Stimulated activated CD4-positive, alpha-beta T cell treated with anti-CD3 and anti-CD28 coated beads, Interleukin-4, amount 100 ng/mL, for 4 hours (primary cell): ENCODE measurements at places on chromosomes 7 and 10.
A peak's percentile ranks its signal among the peaks of the same experiment; 100 is the strongest.

DNA sequence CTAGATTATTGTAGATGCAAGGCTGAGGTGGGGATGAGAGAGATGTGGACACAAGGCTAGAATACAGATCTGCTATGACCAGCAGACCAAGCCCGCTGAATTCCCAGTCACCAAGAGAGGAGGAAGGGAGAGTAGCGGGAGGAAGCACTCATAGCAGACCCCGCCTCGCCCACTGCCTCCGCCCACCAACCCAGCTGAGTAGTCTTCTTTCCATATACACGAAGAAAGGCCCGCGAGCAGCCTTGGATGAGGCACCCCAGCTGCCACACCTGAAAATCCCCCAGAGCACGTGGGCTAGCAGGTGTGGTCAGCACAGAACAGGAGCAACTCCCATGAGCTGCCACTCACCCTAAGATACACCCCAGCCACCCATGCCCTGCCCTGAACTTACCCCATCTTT, 7.9 kb upstream of the H2BK1 start:
- no peak for DNase-seq

GRCh38 chr7:96127746-96128145, 194.2 kb downstream of the SLC25A13 start:
- no peak for DNase-seq

- DNase-seq: no peak
These were observed 116.5 kb upstream of the TNS3 start for GRCh38 chr7:47698386-47698785.

GRCh38 chr7:111312966-111313365, 222.0 kb downstream of the LRRN3 start:
- DNase-seq: no peak

GRCh38 chr7:149819141-149819960, 18.8 kb upstream of the ZNF862 start:
- no peak for DNase-seq

- DNase-seq: no peak
These were observed 8.6 kb downstream of the TRIM56 start for GRCh38 chr7:101093906-101094305.

GRCh38 chr7:47719675-47720074, 137.8 kb upstream of the TNS3 start:
- DNase-seq: no peak

GRCh38 chr7:132618956-132619305, 42.7 kb upstream of the PLXNA4 start:
- no peak for DNase-seq

- no peak for DNase-seq
These were observed 162.4 kb downstream of the NRF1 start for GRCh38 chr7:129773871-129774270.

DNA sequence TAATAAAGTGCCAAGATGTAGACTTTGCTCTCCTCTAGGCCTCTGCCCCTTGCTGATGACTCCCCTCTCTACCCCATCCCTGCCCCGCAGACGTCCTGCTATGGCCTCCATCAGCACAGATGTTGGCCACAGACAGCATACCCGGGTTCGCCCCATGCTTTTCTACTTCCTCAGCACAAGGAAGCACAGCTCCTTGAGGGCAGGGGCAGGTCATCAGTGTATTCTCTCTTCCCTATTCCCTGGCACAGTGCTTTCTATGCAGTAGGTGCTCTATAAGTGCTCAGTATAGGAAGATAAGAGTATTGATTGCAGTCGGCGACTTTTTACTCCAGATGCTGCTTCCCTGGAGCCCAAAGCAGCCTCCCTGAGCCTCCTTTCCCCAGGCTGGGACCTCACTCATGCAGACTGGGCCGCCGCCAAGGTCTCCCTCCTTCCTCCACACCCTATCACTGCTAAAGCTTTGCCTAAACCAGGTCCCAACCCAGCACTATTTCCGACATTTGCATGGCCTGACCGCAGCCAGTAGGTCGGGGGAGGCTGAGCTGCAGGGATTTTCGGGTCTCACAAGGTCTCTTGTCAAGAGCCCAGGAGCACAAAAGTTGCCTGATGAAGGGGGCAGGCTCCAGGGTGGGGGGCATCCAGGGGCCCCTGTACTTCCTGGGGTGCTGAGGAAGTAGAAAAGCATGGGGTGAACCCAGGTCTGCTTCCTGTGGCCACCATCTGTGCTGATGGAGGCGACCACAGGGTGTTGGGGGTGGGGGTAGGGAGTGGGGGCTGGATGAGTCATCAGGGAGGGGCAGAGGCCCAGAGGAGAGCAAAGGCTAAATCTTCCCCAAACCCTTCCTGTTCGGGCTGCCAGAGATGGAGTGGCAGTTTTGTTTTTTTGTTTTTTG, 8.0 kb downstream of the CALHM3 start:
- peak; percentile 50 for DNase-seq

DNA sequence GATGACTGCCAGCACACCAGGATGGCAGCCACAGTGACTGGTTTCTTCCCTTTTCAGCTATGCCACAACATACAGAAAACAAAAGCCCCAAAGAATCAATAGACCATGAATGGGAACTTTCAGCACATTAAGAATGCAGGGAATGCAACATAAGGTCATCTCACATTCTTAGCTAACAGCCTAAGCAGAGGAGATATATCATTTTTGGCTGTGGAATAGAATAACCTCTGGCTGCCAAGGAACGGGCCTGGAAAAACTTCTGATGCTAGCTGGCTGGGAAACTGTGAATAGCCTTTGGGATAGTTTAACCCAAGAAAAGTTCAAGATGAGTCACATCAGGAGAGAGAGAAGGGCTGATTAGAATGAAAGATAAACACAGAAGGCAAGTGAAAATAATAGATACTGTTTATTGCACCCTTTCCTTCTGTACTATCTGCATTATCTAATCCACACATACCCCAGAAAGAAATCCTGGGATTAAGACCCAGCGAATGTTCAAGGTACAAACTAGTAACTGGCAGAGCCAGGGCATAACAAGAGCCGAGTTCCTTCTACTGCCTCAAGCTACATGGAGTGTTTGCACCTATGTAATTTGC, 169.2 kb downstream of the SEMA3A start:
- no peak for DNase-seq

- DNase-seq: no peak
These were observed 41.9 kb downstream of the CREB3L2 start for GRCh38 chr7:137960020-137960419.

DNA sequence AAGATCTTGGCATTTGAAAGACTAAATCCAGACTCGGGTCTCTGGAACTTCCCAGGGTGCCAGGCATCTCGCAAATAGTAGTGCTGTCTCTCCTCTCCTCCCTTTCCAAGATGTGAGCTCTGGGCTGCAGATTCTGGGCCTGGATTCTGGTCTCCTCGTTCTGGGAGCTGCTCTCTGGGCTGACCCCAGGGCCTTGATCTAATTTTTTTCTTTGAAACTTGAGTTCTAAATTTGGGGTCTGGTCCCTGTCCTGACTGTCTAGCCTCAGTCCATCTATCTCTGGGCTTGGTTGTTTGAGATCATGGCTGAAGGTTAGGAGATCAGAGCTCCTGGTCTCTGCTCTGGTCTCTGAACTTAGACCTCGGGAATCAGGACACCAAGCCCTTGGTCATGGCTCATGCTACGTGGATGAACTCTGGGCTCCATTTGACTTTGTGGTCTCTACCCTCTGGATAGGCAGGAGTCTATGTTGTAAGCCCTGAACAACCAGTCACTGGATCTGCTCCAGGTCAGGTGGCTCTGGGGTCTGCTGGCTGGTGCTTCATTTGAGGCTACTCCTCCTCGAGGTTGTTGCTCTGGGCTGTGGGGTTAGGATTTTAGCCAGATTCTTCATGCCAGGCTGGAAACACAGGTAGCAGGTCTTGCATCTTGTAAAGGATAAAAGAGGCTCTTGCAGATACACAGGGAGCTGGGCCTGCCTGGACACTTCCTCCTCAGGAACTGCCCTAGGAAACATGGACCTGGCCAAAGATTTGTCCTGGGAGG, 8.0 kb upstream of the MBL2 start:
- DNase-seq: no peak

- DNase-seq: no peak
These were observed 110.2 kb downstream of the CHN2 start for GRCh38 chr7:29304756-29305155.

- DNase-seq: no peak
These were observed 20.1 kb downstream of the CYTH3 start for GRCh38 chr7:6252341-6252746.

DNA sequence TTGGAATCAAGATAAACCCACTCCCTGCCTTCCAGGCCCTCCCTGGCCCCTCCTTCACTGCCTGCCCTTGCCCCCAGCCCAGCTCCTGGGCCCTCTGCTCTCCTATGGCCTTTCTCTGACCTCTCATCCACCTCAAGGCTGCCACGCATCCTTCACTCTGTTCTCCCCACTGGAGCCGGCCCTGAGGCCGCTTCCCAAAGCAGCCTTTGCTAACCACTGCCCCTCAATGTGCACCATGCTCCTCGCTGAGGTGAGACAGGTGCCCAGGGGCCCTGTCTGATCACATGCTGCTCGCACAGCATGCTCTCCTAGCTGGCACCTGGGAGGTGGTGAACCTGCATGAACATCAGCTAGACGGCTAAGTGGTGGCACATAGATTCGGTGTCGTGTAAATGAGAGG, 138.5 kb upstream of the RET start:
- no peak for DNase-seq

- DNase-seq: no peak
These were observed 257.0 kb upstream of the ZNF32 start for GRCh38 chr10:43905512-43906236.

DNA sequence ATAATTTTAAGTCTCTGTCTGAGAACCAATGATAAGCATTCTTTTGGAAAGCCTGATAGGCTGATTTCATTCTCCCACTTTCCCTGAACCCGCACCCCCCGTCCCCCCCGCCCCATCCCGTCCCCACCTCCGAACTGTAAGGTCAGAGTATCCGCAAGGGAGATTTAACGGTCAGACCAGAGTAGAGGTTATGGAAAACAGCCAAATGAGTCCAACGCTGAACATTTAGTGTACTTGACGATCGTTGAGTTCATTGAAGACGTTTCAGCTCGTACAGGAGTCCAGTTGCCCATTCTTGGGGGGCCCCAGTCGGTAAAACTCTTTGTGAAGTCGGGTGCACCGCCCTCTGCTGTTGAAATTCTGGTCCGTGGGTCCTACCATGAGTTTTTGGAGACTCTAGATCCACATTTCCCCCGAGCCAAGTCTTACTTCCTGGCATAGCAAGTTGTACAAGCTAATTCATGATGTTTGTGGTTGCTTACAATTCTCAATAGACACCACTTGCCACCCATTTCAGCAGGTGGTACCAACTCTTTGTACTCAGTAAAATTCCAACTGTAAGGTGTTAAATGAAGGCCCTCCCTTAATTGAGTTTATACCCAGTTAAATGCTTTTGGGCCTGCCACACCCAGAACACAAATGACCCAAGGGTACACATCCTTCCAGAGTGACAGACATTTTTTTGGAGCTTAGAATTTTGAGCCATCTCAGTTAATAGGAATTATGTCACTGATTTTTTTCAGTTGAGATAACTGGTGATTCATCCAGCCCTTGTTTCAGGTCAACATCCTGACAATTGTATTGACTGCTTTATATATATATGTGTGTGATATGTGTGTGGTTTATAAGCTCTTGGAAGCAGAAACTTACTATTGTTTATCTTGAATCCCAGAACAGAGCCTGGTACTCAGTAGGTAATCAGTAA, 1.2 kb downstream of the MARCHF5 start:
- DNase-seq: peak; percentile 23
